ENCODE measurements at places on chromosomes 7 and 10. TPM values are rescaled to one million over a fixed set of nuclear protein-coding genes. Genes with fewer than 3 reads are reported as not detected.

GRCh38 chr7:34338961-34339526, 319.0 kb upstream of the NPSR1 start:
- no peak overlapping the region for H3K27ac ChIP-seq
- H3K36me3 ChIP-seq: no peaks in the 10 kb centered on the region
- H3K4me1 ChIP-seq: no peaks in the 10 kb centered on the region
- H3K4me3 ChIP-seq: no peak overlapping the region

GRCh38 chr10:44511601-44512000, 126.7 kb upstream of the CXCL12 start:
- H3K4me1 ChIP-seq: no peaks in the 10 kb centered on the region
- DNase-seq: no peak
- H3K4me3 ChIP-seq: no peak overlapping the region
- no peaks in the 10 kb centered on the region for H3K27me3 ChIP-seq

FEZF1 gene
- total RNA-seq: not detected

ADIRF gene
- not detected for total RNA-seq

NPSR1 gene
- not detected for total RNA-seq

ZPBP gene
- not detected for total RNA-seq
